NCI-H1092 treated with DMSO at 0.1 percent for 48 hours (cell line): ENCODE measurements at places on chromosomes 2 and 18.

GRCh38 chr2:8121022-8121825 lies 560.6 kb upstream of the ID2 start:
- DNase-seq, result no peak

DNA sequence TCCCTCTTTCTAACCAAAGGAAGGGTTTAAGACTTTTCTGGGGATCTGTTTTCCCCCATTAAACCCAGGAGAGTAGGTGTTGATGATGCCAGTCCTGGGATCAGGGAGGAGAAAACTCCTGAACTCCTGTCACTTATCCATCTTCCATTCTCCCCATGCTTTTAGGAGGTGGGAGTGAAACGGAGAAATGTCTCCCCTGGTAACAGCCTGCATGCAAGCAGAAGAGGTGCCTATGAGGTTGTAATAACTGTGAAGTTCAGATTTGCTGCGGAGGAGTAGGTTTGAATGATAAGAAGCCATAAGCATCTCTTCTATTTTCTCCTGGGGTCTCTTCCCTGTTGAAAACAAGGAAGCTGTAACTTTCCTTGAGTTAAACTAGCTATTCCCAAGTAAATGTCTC lies 150.8 kb downstream of the SLC4A3 start:
- no peak for DNase-seq

DNA sequence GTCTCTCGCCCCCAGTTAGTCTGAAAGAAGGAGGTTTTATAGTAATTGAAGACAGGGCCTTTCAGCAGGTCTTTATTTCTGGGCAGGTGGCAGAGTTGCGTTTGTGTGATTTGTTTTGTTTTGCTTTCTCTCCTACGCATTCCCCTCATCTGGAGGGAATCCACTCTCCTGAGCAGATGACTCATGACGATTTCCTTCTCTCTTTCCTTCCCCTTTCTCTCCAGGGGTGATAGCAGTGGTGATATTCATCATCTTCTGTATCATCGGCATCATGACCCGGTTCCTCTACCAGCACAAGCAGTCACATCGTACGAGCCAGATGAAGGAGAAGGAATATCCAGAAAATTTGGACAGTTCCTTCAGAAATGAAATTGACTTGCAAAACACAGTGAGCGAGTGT lies 888.8 kb downstream of the CNTNAP5 start:
- no peak for DNase-seq

DNA sequence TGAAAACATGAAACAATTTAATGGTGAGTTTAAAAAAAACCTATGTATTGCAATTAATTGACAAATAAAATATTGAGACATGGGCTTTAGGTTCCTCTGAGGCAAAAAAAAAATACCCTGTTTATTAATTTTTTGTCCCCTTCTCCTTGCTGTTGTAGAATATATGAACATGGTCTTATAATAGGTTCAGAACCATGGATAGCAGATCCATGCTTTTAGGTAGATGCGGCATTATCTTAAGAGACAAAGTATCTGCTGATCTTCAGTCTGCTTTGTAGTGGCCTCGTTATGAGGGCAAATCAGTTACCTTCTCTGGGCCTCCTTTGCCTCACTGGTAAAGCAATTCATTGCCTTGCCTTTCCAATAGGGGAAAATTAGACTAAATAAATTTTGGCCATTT lies 850.7 kb downstream of the NRXN1 start:
- DNase-seq, result no peak

DNA sequence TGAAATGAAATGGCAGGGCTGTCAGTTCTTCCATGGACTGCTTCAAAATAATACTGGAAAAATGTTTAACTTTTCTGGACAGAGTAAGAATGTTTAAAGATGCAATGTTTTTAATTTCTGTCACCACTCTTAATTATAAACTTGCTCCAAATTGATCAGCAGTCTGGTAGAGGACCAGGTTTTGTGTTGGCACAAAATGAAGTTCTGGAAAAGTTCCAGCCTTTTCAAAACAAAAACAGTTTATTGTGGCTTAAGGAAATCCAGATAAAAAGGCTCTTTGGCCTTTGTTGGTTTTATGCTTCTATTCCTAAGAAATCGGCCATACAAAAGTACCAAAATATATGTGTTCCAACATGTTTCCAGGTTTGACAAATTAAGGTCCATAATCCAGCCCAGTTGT lies 48.8 kb downstream of the PTRHD1 start:
- DNase-seq, result no peak

- no peak for DNase-seq
Observed at GRCh38 chr18:63820694-63821093, 45.5 kb downstream of the SERPINB7 start.

DNA sequence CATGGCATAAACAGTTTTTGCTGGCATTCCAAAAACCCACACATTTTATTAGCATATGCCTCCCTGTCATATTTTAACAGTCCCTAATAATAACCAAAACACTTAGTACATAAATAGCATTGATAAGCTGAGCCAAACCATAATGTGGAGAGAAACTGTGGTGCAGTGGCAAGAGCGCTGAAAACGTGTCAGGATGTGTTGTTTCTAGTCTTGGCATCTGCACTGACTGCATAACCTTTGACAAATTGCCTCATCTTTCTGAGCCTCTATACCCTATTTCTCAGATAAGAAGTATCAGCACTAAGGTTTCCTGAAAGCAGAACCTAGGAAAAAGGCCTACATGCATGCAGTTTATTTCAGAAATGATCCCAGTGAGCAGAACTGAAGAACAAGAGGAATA lies 41.4 kb downstream of the RAD51AP2 start:
- no peak for DNase-seq
